Camera-type eye (tissue), 1 donor: ENCODE measurements at places on chromosomes 16 and 17. TPM values are rescaled to one million over a fixed set of nuclear protein-coding genes. Genes with fewer than 3 reads are reported as not detected.

The CYBA gene
- total RNA-seq, result 52.6 TPM

The ST6GALNAC1 gene
- total RNA-seq, result 2.0 TPM

The OTOA gene
- total RNA-seq, result 0.22 TPM

The TP53 gene
- 27.9 TPM for total RNA-seq

The UBE2I gene
- total RNA-seq, result 94.8 TPM

The TEKT5 gene
- 0.44 TPM for total RNA-seq

The CACNA1H gene
- total RNA-seq, result 26.6 TPM

The FSCN2 gene
- 7.9 TPM for total RNA-seq

The MYO15B gene
- 185 TPM for total RNA-seq

The DYNLRB2 gene
- 0.93 TPM for total RNA-seq

The SHISA9 gene
- total RNA-seq, result 2.7 TPM

The NETO2 gene
- 21.6 TPM for total RNA-seq

The PSMD12 gene
- 46.6 TPM for total RNA-seq

The ARRB2 gene
- total RNA-seq, result 18.0 TPM

The IRX6 gene
- 8.0 TPM for total RNA-seq

The FAM83G gene
- 3.2 TPM for total RNA-seq

The EARS2 gene
- 32.5 TPM for total RNA-seq

The RNF157 gene
- total RNA-seq, result 24.4 TPM

The HSD11B2 gene
- 4.3 TPM for total RNA-seq

The OSGIN1 gene
- total RNA-seq, result 1.7 TPM

The COA3 gene
- total RNA-seq, result 52.7 TPM

The VTN gene
- 7.7 TPM for total RNA-seq

The MYH2 gene
- total RNA-seq, result 272 TPM

The ELMO3 gene
- total RNA-seq, result 1.4 TPM

The USP10 gene
- 104 TPM for total RNA-seq

The RHBDF1 gene
- total RNA-seq, result 36.1 TPM

The KRT40 gene
- 1.4 TPM for total RNA-seq

The CHRNE gene
- total RNA-seq, result 0.44 TPM

The TPSD1 gene
- 0.66 TPM for total RNA-seq

The MRPL45 gene
- total RNA-seq, result 31.3 TPM

The MSLN gene
- 19.4 TPM for total RNA-seq

The RHBDF2 gene
- 9.1 TPM for total RNA-seq

The CDH5 gene
- 41.5 TPM for total RNA-seq

The FNDC8 gene
- not detected for total RNA-seq

The CDR2L gene
- 9.7 TPM for total RNA-seq

The RCVRN gene
- total RNA-seq, result 165 TPM

The UTS2R gene
- total RNA-seq, result 3.2 TPM
